Activated naive CD4-positive, alpha-beta T cell treated with anti-CD3 and anti-CD28 coated beads for 36 hours (primary cell): ENCODE measurements at places on chromosomes 7 and 10. TPM values are rescaled to one million over a fixed set of nuclear protein-coding genes. Genes with fewer than 3 reads are reported as not detected.

GRCh38 chr10:46516660-46517416, 39.6 kb downstream of the GPRIN2 start:
- H3K4me1 ChIP-seq = no peaks in the 10 kb centered on the region
- H3K4me3 ChIP-seq = no peak overlapping the region
- no peak overlapping the region for H3K27ac ChIP-seq
- no peak for DNase-seq
- no peaks in the 10 kb centered on the region for H3K27me3 ChIP-seq

GRCh38 chr7:142586611-142587010, 162.7 kb upstream of the PRSS1 start:
- peaks cover 16% of the 10 kb centered on the region for H3K4me1 ChIP-seq
- no peaks in the 10 kb centered on the region for H3K27me3 ChIP-seq
- H3K4me3 ChIP-seq = no peak overlapping the region

- no peak overlapping the region for H3K4me3 ChIP-seq
- DNase-seq = no peak
- no peaks in the 10 kb centered on the region for H3K27me3 ChIP-seq
- no peaks in the 10 kb centered on the region for H3K36me3 ChIP-seq
- H3K27ac ChIP-seq = no peak overlapping the region
- H3K4me1 ChIP-seq = no peaks in the 10 kb centered on the region
These were observed 31.9 kb downstream of the SH2B2 start for GRCh38 chr7:102318482-102318971.

GRCh38 chr7:22548313-22548712, 48.3 kb upstream of the STEAP1B start:
- no peak for DNase-seq
- H3K4me3 ChIP-seq = no peak overlapping the region
- H3K36me3 ChIP-seq = no peaks in the 10 kb centered on the region
- H3K27ac ChIP-seq = no peak overlapping the region

GRCh38 chr10:24721229-24722106, 2.2 kb downstream of the ARHGAP21 start:
- peak overlapping the region; percentile 79 for H3K4me3 ChIP-seq
- H3K27me3 ChIP-seq = no peaks in the 10 kb centered on the region
- no peak overlapping the region for H3K27ac ChIP-seq

DNA sequence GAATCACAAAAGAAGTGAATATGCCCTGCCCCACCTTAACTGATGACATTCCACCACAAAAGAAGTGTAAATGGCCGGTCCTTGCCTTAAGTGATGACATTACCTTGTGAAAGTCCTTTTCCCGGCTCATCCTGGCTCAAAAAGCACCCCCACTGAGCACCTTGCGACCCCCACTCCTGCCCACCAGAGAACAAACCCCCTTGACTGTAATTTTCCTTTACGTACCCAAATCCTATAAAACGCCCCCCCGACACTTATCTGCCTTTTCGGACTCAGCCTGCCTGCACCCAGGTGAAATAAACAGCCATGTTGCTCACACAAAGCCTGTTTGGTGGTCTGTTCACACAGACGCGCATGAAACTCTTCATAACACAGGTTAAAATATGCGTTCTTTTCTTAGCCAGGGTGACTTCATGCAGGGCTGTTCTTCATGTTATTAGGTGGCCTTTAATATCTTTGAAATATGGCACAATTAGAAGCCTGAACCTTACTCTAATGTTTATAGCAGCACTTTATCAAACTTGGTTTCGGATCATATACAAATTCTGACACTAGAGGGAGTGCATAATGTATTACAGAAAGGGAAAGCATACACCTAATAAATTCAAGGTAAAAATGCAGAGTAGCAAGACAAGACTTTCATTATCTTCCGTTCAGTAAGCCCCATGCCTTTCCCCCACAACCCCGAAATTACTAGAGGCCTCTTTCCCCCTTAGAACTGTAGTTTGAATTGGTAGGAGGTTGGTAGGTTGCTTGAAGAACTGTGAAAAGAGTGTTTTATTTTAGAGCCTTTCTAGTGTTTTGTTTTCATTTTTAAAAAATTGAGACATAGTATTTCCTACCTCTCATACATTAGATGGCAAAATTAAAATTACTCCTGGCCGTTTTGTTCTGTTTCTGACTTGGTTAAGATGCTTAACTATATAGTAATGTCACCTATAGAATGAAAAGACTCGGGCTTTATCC, 117.9 kb downstream of the NPY start:
- H3K4me3 ChIP-seq = no peak overlapping the region
- H3K27ac ChIP-seq = no peak overlapping the region
- peaks cover 7% of the 10 kb centered on the region for H3K4me1 ChIP-seq
- H3K27me3 ChIP-seq = no peaks in the 10 kb centered on the region
- H3K36me3 ChIP-seq = no peaks in the 10 kb centered on the region
- no peak for DNase-seq

DNA sequence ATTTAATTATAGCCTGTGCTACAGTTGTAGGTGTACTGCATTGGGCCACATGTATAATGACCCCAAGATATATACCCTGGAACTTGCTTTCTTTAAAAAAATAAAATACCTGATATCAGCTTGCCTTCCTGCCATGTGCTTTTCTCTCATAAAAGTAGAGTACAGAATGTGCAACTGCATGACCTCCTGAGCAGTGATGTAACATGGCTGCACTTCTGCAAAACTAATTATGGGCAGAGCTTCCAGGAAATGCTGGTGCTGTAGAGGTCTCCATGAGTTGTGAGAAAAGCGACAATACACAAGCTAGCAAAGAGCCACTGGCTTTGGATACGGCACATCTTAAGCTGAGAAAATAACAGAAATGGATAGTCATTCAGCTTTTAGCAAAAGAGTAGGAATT, 6.5 kb upstream of the ERLIN1 start:
- DNase-seq = no peak
- H3K27me3 ChIP-seq = no peaks in the 10 kb centered on the region
- peaks cover 34% of the 10 kb centered on the region for H3K4me1 ChIP-seq

- no peak overlapping the region for H3K27ac ChIP-seq
- H3K27me3 ChIP-seq = peaks cover 3% of the 10 kb centered on the region
- no peaks in the 10 kb centered on the region for H3K36me3 ChIP-seq
- DNase-seq = no peak
- H3K4me1 ChIP-seq = peaks cover 14% of the 10 kb centered on the region
- no peak overlapping the region for H3K4me3 ChIP-seq
These were observed 11.2 kb downstream of the SFTPD start for GRCh38 chr10:79937701-79938151.

DNA sequence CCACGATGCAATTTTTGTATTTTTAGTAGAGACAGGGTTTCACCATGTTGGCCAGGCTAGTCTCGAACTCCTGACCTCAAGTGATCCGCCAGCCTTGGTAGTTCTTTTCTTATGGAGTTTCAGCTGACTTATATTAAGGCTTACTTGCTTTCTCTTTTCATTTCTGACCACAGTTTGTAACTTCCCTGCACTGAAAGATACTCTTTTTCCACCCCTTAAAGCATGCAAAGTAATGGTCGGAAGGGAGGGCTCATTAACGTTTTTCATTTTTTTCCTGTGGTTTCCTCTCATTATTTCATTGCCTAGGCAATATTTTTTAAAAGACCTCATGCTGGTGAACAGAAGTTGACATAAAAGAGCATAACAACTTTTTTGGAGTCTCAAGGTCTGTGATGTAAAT, 27.0 kb downstream of the ADRB1 start:
- peaks cover 14% of the 10 kb centered on the region for H3K4me1 ChIP-seq
- H3K27ac ChIP-seq = no peak overlapping the region
- no peaks in the 10 kb centered on the region for H3K27me3 ChIP-seq
- H3K4me3 ChIP-seq = no peak overlapping the region
- DNase-seq = no peak

DNA sequence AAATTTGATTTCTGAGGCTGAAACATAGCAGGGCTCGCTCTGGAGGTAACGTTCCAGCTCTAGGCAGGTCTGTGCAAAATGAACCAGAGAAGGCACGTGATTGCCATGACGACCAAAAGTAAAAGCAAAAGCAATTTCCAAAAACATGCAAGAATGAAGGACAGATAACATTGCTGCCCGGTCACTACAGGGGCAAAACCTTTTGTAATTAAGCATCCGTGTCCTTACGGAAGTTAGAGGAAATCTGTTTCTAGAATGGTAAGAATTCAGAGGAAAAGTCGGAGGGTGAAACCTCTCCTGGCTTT, 2.9 kb downstream of the KLF6 start:
- DNase-seq = peak; percentile 43
- H3K27ac ChIP-seq = peak overlapping the region; percentile 99
- no peaks in the 10 kb centered on the region for H3K27me3 ChIP-seq
- H3K4me3 ChIP-seq = peak overlapping the region; percentile 96
- H3K36me3 ChIP-seq = peaks cover 68% of the 10 kb centered on the region

GRCh38 chr10:75070961-75071428, 40.5 kb upstream of the SAMD8 start:
- H3K27ac ChIP-seq = no peak overlapping the region
- no peaks in the 10 kb centered on the region for H3K36me3 ChIP-seq
- no peak for DNase-seq
- H3K4me1 ChIP-seq = peaks cover 8% of the 10 kb centered on the region

- no peaks in the 10 kb centered on the region for H3K27me3 ChIP-seq
- H3K27ac ChIP-seq = no peak overlapping the region
- H3K36me3 ChIP-seq = peaks cover 8% of the 10 kb centered on the region
- H3K4me1 ChIP-seq = peaks cover 37% of the 10 kb centered on the region
These were observed 74.6 kb upstream of the IKZF1 start for GRCh38 chr7:50229964-50230363.

- no peaks in the 10 kb centered on the region for H3K4me1 ChIP-seq
- H3K27ac ChIP-seq = no peak overlapping the region
- no peaks in the 10 kb centered on the region for H3K27me3 ChIP-seq
- DNase-seq = no peak
- no peak overlapping the region for H3K4me3 ChIP-seq
- H3K36me3 ChIP-seq = no peaks in the 10 kb centered on the region
These were observed 358.5 kb upstream of the ANKRD30A start for GRCh38 chr10:36766940-36767339.

GRCh38 chr7:48182718-48183369, 11.6 kb downstream of the ABCA13 start:
- H3K4me3 ChIP-seq = no peak overlapping the region
- H3K27me3 ChIP-seq = peaks cover 5% of the 10 kb centered on the region
- peaks cover 1% of the 10 kb centered on the region for H3K36me3 ChIP-seq
- DNase-seq = no peak
- H3K27ac ChIP-seq = no peak overlapping the region

DNA sequence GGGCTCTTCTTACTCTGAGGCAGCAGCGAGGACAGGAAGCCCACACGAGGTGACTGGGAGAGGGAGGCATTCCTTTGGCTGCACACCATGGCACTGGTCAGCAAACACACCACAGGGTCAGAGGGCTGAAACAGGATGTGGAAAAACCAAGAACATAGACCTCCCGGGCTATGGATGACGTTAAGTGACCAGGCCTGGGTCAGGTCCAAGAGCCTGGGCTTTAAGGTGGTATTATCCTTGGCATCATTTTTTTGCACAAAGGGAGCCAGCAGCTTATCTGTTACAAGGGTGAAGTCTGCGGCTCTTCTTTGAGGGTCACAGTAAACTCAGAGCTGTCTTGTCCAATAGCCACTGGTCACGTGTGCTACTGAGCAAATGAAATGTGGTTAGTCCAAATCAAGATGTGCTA, 7.0 kb downstream of the WDR91 start:
- H3K4me3 ChIP-seq = no peak overlapping the region
- no peaks in the 10 kb centered on the region for H3K27me3 ChIP-seq
- peaks cover 52% of the 10 kb centered on the region for H3K4me1 ChIP-seq
- peaks cover 32% of the 10 kb centered on the region for H3K36me3 ChIP-seq

GRCh38 chr7:154693661-154694060, 309.3 kb downstream of the PAXIP1 start:
- H3K36me3 ChIP-seq = no peaks in the 10 kb centered on the region
- H3K4me1 ChIP-seq = no peaks in the 10 kb centered on the region
- no peak overlapping the region for H3K27ac ChIP-seq
- no peak for DNase-seq
- peaks cover 4% of the 10 kb centered on the region for H3K27me3 ChIP-seq

- no peak overlapping the region for H3K27ac ChIP-seq
- H3K27me3 ChIP-seq = no peaks in the 10 kb centered on the region
- no peaks in the 10 kb centered on the region for H3K36me3 ChIP-seq
- H3K4me1 ChIP-seq = no peaks in the 10 kb centered on the region
- H3K4me3 ChIP-seq = no peak overlapping the region
These were observed 13.3 kb upstream of the RPA3 start for GRCh38 chr7:7731732-7732131.

GRCh38 chr7:98555403-98555802, 61.7 kb upstream of the NPTX2 start:
- peaks cover 1% of the 10 kb centered on the region for H3K36me3 ChIP-seq
- no peak overlapping the region for H3K27ac ChIP-seq
- no peak for DNase-seq
- H3K4me3 ChIP-seq = no peak overlapping the region
- H3K27me3 ChIP-seq = peaks cover 2% of the 10 kb centered on the region
- H3K4me1 ChIP-seq = no peaks in the 10 kb centered on the region

- no peaks in the 10 kb centered on the region for H3K27me3 ChIP-seq
- H3K4me3 ChIP-seq = no peak overlapping the region
- H3K27ac ChIP-seq = no peak overlapping the region
- peaks cover 28% of the 10 kb centered on the region for H3K36me3 ChIP-seq
These were observed 42.2 kb downstream of the MAD1L1 start for GRCh38 chr7:2190531-2190930.

C7orf57 gene
- 0.44 TPM for total RNA-seq

PKD2L1 gene
- not detected for total RNA-seq

MAD1L1 gene
- total RNA-seq = 40.2 TPM

MLXIPL gene
- total RNA-seq = not detected

PBLD gene
- total RNA-seq = 1.3 TPM

SPDYE5 gene
- total RNA-seq = not detected

HECTD2 gene
- total RNA-seq = 3.1 TPM

PNLIPRP1 gene
- not detected for total RNA-seq

PRTFDC1 gene
- total RNA-seq = 1.1 TPM

RSPH10B2 gene
- total RNA-seq = not detected

SDK1 gene
- total RNA-seq = 1.3 TPM

PLCE1 gene
- not detected for total RNA-seq

FAM25C gene
- not detected for total RNA-seq

ST8SIA6 gene
- total RNA-seq = not detected
